ENCODE measurements at places on chromosomes 5 and 9.
A peak's percentile ranks its signal among the peaks of the same experiment; 100 is the strongest.

DNA sequence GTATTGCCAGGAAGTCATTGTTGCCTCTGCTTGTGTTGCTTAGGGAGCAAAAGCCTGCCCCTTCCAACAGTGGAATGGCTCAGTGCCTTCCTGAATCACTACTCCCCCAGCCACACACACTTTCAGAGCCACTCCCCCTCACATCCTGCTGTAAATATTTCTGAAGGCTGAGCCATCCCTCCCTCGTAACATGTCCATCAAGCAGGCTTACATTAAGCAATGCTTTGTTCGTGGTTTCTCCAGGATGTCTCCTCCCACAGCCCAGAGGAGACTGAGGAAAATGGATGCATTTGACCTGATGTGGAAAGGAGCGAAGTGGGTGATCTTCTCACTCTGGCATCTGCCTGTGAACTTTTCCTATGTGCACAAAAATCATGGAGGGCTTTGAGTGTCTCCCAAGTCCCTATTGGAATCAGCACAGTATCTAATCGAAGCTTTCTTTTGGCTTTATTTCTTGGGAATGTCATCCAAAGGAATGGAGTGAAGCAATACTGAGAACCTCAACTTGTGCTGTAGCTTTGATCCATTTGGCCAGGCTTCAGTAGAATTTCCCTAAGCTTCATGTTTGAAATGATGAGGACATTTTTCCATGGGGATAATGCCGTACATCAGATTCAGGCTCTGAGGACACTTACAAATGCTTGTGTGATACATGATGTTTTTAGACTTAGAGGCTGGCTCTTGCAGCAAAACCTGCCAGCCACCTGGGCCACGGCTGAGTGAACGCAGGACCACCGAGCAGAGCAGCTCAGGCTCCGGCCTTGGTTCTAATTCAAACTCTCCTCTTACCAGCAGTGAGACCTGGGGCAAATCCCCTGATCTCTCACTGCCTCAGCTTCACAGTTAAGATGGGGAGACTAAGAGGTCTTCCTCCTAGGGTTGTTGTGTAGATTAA is 389.1 kb downstream of the ENC1 start:
- DNase-seq: no peak

- no peak for DNase-seq
These were observed 71.4 kb downstream of the MED27 start for GRCh38 chr9:132008184-132008803.

GRCh38 chr5:64158827-64159226 is 6.8 kb upstream of the RNF180 start:
- DNase-seq: no peak

GRCh38 chr9:35203528-35203927 is 41.7 kb downstream of the UNC13B start:
- no peak for DNase-seq

GRCh38 chr5:143657647-143658285 is 154.2 kb upstream of the HMHB1 start:
- no peak for DNase-seq

- DNase-seq: no peak
These were observed 52.4 kb downstream of the DMRT2 start for GRCh38 chr9:1102642-1102970.

- DNase-seq: no peak
These were observed 50.0 kb downstream of the CD180 start for GRCh38 chr5:67146574-67146973.

GRCh38 chr5:111463311-111463710 is 49.0 kb downstream of the STARD4 start:
- DNase-seq: no peak

GRCh38 chr9:90307167-90307833 is 335.3 kb downstream of the DIRAS2 start:
- no peak for DNase-seq

DNA sequence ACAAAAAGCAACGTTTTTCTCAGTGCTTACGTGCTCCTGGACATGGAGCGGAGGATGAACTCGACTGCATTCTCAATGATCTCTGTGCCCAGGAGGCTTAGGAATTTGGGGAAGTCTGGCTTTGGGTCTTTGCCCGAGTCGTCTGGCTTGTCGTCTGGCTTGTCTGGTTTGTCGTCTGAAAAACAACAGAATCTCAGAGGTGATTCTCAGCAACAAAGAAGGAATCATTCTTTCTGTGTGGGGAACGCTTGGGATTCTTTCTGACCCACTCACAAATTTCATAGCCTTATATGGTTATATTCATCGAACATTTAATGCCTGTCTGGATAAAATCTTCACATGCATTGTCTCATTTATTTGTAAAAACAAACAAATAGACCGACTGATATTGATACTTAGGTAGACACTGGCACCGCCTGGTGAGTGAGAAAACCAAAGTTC is 4.7 kb downstream of the C5orf46 start:
- no peak for DNase-seq

DNA sequence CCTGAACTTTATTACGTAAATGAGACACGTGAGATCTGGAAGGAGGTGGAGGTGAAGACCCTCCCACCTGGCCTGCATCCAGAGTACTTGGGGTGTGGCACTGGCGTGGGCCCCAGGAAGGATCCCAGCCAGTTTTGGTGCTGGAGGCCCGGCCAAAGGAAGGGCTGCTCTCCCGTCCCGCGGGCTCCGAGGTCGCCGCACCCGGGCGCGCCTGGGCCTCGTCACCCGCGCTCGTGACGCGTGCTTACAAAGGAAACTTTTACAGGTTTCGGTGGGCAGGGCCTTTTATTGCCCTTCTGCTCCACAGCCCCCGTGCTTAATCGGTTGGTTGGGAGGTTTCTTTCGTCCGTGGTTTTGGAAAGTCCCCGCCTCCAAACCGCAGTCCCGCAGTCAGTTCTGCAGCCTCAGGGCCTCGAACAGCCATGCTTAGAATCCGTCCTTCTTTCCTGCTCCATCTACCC is 29.2 kb downstream of the CDKN2A start:
- DNase-seq: peak; percentile 41

DNA sequence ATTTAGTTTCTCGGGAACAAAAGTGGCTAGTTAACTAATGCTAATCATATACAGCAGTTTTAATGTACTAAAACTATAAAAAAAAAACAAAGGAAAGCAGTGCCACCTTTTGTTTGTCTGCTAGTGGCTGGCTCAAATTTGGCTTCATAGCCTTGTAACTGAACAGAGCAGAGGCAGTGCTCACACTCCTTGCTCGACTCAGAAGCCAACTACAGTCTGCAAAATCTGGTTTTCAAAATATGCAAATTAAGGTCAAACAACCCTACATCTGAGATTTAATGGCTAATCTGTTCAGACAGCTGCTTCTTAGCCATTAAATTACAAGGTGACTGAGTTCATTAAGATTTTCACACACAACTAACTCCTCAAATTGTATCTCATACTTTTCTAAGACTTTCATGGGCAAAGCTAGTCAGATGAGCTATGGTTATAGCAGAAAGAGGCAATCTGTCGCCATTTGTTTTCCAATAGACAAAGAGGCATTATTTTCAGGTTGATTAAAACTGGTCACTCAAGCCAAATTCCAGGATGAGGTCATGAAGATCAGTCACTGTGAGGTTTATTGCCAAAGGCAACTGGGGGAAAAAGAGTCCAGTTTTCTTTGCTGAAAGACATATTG is 56.8 kb upstream of the EPB41L4A start:
- no peak for DNase-seq

DNA sequence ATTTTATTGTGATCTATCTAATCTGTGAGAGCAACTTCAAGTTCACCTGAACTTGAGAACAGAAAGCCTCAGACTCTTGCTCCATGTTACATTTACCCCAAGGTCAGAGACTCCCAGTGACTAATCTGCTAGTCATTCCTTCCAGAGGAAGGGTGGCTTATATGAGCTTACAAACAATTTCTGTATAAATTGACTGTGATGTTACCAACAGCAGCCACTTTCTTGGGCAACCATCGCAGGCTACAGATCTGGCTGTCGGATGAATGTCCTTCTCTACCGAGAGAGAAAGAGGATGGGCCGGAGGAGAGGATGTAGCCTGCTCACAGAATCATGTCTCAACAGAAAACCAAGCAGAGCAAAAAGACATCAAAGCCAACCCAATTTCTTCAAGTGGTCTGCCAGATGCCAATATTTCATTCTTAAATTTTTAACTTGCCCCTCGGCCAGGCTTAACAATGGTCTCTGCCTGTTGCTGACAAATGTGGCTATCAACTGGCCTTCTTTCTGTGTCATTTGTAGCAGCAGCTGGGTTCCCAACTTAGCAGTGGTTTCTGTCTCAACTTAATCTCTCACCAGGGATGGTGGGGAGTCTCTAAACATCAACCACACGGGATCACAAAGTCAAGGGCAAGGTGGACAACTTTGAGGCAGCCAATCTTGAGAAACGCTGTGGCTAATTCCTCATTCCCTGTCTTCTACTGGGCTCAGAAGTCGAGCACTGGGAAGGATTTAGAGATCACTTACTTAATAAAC is 81.3 kb downstream of the RAPGEF1 start:
- no peak for DNase-seq

DNA sequence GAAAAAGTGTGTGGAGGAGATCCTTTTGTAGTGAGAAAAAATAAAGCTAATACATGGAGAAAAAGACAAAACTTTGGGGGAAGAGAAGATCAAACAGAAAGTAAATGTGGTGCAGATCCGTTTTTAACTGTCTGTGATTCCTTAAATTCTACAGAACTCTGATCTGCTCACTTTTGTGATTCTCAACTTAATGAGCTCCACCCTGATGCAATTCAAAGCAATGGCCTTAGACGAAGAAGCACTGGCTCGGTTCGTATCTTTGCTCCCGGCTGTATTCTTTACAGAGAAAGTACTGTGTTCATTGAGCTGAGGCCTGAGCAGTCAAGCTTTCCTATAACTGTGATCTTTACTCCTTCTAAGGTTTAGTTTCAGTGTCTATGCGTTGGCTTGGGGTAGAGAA is 453.4 kb downstream of the DMAC1 start:
- DNase-seq: no peak

- DNase-seq: no peak
These were observed 27.2 kb downstream of the AHRR start for GRCh38 chr5:348726-349125.

GRCh38 chr5:77560677-77561263 is 68.7 kb upstream of the WDR41 start:
- peak; percentile 61 for DNase-seq

DNA sequence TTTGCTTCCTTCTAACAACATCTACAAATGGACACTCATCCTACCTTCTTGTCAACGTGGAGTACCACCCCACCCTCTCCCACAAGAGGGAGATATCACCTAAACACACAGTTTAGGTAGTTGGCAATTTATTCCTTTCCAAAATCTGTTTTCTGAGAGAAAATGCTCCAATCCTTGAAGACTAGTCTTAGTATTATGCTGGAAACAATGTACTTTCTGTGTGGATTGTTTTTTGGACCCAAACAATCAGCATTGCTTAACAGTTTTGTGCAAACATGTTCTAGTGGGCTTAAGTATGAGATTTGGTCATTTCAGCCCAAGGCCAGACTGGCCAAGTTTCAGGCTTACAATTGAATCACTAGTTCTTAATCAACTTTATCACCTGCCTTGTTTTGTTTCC is 359.1 kb downstream of the ARHGEF28 start:
- no peak for DNase-seq

DNA sequence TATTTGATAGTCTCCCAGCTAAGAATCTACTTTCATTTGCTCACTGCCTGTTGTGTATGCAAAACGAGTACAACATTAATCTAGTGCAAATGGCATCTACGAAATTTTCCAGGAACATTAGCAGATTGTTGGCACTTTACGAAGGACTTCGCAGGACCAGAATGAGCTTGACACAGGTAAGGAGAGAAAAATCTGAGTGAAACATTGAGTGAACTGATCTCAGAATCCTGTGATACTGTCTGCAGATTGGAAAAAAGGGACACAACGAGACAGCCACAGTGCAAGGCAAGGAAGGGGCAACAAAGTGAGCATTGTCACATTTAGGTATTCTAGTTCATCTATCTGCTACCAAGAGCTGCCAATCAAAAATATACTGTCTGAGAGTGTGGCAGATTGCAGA is 350.5 kb downstream of the ZNF608 start:
- no peak for DNase-seq

- no peak for DNase-seq
These were observed 117.3 kb upstream of the LHFPL2 start for GRCh38 chr5:78765756-78766411.

DNA sequence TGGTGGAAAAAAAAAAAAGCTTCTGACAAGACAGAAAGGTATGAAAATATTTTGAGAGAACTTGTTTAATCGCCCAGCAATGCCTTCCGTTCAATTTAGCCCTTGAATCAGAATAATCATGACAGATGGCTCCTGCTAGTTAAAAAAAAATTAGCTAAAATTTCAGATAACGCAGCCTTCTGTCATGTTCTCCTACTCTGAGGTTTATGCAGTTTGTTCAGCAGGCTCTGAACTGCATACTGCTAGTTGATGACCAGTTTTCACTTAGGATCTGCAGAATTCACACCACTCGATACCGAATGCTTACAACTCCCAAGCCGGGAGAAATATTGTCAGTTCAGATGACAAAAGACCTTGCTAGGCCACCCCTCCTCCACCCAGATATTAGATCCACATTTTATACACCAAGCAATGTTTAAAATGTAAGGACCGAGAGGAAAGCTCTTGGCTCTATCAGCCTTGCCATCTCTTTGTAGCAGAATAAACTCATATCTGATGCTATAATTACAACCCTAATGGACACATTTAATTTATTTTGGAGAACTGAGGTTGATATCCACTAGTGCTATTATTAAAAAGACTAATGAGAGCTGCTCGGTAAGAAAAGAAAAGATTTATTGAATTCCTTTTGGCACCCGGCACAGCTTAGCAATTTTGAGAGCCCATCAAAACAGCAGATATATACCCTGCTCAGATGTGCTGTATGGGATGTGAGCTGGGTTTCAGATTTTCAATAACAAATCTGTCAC is 322.8 kb downstream of the GLIS3 start:
- DNase-seq: no peak

DNA sequence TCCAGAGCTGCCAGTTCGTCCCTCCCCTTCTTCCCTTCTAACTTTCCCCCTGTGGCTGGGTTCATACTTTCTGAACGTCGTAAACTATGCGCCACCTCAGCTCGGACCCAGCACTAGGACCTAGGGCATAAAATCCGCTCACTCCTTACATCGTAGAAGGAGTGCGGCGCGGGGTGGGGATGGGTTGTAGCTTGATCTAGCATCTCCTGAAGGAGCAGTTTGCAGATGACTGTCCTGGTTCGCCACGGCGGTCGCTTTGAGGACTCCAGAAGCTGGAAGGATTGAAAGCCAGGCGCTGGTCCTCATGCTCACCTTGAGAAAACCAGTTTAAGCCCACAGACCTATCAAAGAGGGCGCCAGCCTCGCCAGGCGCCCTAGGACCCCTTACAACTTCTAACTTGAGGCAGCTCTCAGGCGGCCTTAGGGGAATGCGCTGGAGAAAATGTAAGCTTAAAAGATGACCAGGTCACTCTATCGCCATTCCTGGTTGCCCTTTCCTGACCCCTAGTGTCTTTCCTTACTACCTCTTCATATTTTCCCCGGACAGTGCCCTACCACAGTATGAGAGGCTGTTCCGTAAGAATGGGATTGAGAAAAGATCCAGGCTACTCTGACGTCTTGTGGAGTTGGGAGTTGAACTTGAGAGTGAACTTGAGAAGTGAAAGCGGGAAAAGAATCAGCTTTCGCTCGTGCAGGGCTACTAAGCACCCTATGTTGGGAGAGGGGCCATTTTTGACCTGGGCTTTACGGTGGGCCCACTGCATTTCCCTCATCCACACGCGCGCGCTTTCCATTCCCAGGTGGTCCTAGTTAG is 2.8 kb downstream of the RORB start:
- DNase-seq: no peak

Measured in erythroblast (primary cell).